ENCODE measurements at places on chromosomes 7 and 10. TPM values are rescaled to one million over a fixed set of nuclear protein-coding genes. Genes with fewer than 3 reads are reported as not detected.

Gene RTKN2
- total RNA-seq, result 18.7 TPM

Gene NSUN6
- total RNA-seq, result 23.8 TPM

Gene CLRN3
- total RNA-seq, result not detected

Gene RAPGEF5
- 0.46 TPM for total RNA-seq

Gene CPA2
- total RNA-seq, result not detected

Gene NXPH1
- not detected for total RNA-seq

Gene GIMAP4
- total RNA-seq, result 156 TPM

Gene NFE2L3
- 22.2 TPM for total RNA-seq

Gene PAX4
- not detected for total RNA-seq

Gene ATG9B
- 10.1 TPM for total RNA-seq

Gene PRSS58
- total RNA-seq, result not detected

Gene PNLIPRP2
- not detected for total RNA-seq

Gene POM121L12
- not detected for total RNA-seq

Gene PTN
- not detected for total RNA-seq

Gene AGR2
- not detected for total RNA-seq

Gene ARID5B
- 113 TPM for total RNA-seq

Gene CCZ1B
- total RNA-seq, result 108 TPM

Gene CYP3A7
- total RNA-seq, result not detected

Gene FEZF1
- not detected for total RNA-seq

Gene PRRT4
- total RNA-seq, result 0.70 TPM

Gene PPP1R17
- total RNA-seq, result not detected

Gene TAC1
- 3.2 TPM for total RNA-seq

Gene NUTM2B
- 0.70 TPM for total RNA-seq

Gene VWDE
- 0.43 TPM for total RNA-seq

Gene TFEC
- total RNA-seq, result 0.14 TPM

Gene IKZF1
- total RNA-seq, result 504 TPM

Gene H2AZ2
- 233 TPM for total RNA-seq

Gene SPDYE18
- total RNA-seq, result 0.96 TPM

Gene CDHR1
- 0.36 TPM for total RNA-seq

Gene UCMA
- not detected for total RNA-seq

Gene PDK4
- not detected for total RNA-seq

Gene DEPP1
- 1.4 TPM for total RNA-seq

Gene ATOH7
- total RNA-seq, result not detected

Gene ATE1
- 25.5 TPM for total RNA-seq

Gene CHPF2
- 42.1 TPM for total RNA-seq

Gene CRTAC1
- not detected for total RNA-seq

Gene CADPS2
- not detected for total RNA-seq

Gene ARHGEF5
- total RNA-seq, result 16.8 TPM

Gene AGR3
- total RNA-seq, result not detected
